ENCODE measurements at places on chromosomes 7 and 10.

- no peak for DNase-seq
These were observed 26.5 kb upstream of the RBM20 start for GRCh38 chr10:110617425-110618229.

DNA sequence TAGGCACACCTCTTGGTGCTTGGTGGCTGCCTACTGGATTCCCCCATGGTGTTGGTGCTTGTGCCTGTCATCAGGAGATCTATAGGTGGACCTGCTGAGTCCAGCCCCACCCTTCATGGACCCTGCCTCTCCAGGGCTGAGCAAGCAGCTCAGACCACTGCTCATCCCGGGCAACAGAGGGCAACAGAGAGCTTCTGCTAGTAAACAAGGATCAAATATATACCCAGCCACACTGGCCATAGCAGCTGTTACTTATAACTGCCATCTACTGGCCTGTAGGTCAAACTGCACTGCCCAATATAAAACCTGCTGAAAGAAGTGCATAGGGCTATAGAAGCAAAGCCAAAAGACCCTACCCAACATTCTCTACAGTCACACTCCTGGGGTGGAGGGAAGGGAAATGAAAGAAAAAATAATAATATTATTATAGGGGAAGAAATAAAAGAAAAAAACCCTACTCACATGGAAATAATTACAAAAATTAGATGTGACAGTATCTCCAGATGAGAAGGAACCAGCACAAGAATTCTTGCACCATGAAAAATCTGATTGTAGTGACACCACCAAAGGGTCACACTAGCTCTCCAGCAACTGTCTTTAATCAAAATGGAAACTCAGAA lies 54.9 kb upstream of the ZNF800 start:
- no peak for DNase-seq

DNA sequence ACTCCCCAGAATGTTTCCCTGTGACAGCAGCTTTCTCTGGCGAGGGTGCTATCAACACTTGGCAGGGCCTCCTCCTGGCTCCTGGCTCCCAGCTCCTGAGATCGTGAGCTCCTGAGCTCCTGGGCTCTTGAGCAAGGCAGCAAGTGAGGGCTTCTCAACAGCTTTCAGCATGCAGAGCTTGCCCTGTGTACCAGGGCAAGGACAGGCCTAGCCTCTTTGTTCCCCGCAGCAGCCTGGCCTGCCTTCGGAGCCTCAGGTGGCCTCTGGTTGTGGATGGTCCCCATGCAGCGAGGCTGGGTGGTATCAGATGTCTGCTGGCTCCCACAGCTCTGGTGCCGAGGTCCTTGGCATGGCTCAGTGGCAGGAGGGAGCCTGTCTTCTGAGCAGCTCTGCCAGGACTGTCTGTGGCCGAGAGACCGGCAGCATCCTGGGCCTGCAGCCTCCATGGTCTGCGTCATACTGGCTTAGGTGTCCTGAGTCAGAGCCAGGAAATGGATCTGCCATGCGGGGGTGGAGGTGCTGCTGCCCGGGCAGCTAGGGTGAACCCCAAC lies 44.2 kb downstream of the ZMIZ1 start:
- DNase-seq: no peak

GRCh38 chr7:80039251-80039884 lies 95.3 kb upstream of the GNAI1 start:
- DNase-seq: no peak

DNA sequence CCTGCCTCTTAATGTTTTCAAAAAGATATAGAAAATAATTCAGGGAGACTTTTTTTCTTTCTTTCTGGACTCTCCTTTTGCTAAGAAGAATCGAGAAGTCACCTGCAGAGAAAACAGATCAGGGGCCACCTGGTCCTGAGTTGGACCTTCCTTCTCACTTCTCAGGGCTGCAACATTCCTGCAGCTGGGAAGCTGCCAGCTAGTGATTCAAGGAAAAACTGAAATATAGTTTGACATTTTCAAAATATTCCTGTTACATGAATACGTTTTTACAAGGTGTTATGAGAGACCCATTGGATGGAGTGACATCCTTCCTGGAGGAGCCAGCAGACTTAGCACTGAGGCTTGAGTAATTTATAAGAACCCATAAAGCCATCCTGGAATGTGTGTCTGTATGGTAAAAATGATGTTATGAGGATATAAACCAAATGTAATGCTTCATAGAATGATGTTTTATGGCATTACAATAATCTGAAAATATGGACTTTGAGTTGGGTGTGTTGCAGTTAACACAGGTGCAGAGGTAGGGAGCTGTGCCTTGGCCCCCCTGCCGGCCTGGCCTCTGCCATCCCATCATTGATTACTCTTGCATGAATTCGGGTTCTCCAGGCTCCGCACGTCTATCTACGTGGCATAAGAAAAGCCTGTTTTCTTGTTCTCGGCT lies 149.7 kb downstream of the PAXIP1 start:
- DNase-seq: no peak

DNA sequence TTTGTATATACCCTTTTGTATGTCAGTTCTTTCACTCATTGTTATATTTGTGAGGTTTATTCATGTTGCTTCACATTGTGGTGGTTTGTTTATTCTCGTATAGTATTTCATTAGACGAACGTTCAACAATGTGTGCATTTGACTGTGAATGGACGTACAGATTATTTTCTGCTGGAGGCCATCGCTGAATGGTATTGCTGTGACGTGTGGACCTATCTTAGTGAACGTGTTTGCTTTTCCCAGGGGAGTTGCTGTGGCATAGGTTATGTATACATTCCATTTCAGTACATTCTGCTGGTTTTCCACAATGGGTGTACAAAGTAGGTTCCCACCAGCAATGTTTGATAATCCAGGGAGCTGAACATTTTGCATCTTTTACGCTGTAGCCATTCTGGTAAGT lies 31.1 kb upstream of the PLEKHS1 start:
- no peak for DNase-seq

- no peak for DNase-seq
These were observed 91.4 kb upstream of the NPVF start for GRCh38 chr7:25319707-25320106.

DNA sequence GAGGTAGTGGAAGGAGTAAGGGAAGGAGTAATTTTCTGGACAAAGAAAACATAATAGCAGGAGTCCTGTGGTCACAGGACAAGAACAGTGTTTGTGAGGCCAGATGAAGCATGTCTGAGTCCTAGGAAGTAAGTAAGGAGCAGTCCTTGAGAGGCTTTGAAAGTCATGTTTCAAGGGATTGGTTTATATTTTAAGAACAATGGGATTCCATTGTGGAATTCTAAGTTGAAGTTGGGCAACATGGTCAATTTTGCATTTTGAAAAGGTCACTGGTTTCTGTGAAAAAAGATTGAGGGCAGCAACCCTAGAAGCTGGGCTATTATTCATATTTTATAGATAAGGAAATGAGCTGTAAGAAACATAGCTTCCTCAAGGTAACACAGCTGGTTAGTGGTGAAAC lies 10.8 kb upstream of the SLC25A28 start:
- no peak for DNase-seq

GRCh38 chr7:158849768-158850544 lies 6.4 kb upstream of the DYNC2I1 start:
- DNase-seq: no peak

DNA sequence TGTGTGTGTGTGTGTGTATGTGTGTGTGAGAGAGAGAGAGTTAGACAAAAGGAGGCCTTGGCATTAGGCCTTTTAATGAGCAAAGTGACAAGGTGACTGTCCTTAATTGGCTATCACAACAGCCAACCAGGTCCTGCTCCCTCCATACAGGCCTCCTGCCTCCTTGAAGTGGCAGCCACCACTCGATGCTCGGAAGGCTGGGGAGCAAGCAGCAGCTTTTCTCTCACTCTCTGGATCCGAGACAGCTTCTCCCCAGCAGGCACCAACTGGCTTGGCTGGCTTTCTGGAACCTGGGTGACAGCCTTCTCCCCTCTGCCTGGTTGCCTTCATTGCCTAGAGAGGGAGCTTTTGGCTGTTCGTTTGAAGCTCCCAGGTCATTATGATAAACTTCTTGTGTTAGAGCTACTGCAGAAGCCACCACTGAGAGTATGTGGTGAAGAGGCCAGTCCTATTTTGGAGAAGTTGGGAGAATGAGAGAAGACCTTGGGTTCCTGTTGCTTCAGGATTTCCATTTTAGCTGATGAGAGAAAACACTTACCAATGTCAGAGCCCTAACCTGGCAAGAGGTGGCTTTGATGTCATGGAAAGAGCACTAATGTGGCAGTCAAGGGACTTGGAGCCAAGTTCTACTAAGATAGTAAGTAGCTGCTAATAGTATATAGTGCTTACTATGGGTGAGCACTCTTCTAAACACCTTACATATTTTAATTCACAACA lies 37.6 kb downstream of the RPS24 start:
- DNase-seq: no peak

DNA sequence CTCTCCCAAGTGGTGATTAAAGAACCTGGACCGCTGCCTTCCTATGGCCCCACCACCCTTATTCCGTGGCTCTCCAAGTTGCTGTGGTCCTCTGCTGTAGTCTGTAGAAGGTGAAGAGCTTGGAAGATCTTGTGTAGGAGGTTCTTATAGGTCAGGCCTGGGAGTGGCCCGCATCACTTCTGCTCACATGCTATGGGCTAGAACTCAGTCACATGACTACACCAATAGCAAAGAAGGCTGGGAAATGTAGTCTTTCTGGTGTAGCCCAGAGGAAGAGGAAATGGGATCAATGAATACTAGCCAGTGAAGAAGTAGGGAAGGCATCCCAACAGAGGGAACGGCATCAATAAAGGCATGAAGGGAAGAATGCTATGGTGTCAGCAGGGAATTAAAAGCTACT lies 41.3 kb upstream of the AOAH start:
- DNase-seq: no peak

GRCh38 chr7:31811650-31812461 lies 124.8 kb downstream of the PPP1R17 start:
- no peak for DNase-seq

DNA sequence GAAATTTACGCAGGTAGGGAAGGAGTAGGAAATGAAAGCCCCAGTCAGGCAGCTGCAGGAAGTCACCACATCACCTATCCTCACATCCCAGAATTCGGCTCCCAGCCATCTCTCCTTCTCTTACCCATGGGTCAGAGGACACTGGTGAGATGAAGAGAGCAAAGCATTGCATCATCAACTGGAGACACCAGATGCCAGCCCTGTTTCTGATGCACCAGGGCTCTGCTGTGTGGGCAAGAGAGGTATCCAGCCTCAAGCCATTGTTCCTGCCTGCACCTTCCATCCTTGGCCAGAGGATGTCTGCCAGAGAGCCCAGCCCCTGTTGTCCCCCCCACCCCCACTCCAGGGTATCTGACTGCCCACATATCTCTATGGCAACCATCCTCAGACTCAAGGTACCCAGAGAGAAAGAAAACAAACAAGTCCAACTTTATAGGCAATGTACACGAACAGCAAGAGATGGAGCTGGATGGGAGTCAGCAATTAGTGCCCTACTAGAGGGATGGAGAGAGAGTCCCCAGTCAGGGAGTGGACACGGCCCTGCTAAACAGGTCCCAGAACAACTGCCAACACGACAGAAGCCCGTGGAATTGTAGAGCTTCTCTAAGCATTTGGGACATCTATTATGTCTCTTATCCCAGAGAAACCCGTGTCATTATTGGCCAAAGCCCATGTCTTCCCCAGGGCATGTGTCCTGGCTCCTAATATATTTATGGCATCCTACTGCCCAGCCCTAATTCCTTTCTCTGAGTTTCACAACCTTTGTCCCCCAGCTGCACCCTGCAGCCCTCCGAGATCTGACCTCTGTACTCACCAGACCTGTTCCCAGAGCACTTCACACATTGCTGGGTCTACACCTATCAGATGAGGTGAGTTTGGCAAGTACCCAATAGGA lies 2.8 kb downstream of the CAMK2G start:
- DNase-seq: no peak

- no peak for DNase-seq
These were observed 3.6 kb downstream of the FIGNL1 start for GRCh38 chr7:50446542-50446960.

DNA sequence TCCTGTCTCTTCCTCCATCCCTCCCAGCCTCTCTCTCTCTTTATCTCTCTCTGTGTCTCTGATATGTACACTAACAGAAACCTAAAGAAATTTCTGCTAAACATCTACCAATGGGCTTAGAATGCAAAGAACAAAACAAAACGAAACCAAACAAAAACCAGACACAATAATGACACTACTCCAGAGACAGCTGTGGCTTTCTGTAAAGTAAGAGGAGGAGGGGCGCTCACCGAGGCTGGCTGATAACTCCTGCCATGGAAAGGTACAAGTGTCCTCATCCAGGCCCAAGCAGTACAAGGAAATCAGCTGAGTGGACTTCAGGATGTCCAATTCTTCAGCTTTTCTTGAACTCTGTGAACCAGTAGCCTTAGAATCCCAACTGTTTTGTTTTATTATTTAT lies 70.4 kb upstream of the FZD8 start:
- no peak for DNase-seq

DNA sequence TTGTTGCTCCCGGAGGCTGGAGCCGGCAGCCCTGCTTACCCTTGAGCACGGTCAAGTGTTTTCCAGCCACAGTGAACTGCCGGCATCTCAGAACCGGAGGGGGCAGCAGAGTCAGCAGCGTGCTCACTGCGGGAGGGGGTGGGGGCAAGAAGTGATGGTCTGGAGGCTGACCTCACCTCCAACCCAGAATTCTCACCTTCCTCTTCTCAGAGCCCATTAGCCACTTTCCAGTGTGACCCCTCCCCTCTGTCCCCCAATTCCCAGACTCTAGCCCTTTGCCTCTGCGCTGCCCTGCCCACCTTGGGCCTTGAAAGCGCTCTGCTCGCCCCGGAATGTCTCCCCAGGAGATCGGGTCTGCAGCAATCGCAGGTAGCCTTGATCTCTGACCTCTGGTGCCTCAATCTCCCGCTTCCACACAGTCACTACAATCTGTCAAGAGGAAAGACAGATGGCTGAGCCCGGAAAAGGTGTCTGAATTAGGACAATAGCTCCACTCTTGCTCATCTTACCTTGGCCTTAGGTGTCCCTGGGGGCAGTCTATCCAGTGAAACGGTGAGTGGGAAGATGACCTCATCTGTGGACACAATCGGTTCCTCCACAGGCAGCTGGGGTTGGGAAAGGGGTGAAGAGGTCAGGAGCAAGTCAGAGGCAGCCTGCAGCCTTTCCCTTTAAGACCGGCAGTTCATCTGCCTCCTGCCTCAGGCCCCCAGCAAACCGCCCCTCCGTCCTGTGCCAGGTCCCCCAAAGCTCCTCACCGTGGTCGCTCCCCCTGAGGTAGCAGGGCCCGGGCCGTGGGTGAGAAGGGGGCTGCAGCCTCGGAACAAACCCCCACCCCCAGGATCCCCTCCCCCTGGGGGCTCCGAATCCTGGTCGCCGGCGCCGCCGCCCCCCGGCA lies 942 bp downstream of the TRAPPC14 start:
- DNase-seq: no peak

DNA sequence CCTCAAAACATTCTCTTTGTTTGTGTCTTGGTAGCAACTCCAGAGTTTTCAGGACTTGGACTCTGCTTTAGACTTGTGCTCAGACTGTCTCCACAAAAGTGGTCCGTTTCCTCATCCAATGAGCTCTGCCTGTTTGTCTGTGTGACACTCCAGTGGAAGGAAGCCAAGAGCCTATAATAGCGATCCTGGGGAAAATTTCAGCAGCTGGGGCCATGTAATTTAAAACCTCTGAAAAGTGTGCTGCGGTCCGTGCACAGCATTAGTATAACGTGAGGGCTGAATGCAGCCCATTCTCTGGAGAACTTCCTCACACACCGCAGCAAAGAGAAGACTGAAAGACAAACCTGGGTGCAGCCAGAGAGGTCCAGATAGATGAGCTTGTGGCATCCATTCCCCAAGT lies at the start of gene LRRC17:
TSS of gene LRRC17 (plus strand) at position 259 of the 400 bp plus-strand sequence. CDS start 20,914 bp downstream, outside the sequence.
- no peak for DNase-seq

GRCh38 chr7:78479348-78479747 lies 680.8 kb downstream of the PHTF2 start:
- no peak for DNase-seq

All from coronary artery (tissue), 2 donors.